Heart left ventricle (tissue), 16 donors: ENCODE measurements at places on chromosomes 1 and 21. TPM values are rescaled to one million over a fixed set of nuclear protein-coding genes. Genes with fewer than 3 reads are reported as not detected.

DNA sequence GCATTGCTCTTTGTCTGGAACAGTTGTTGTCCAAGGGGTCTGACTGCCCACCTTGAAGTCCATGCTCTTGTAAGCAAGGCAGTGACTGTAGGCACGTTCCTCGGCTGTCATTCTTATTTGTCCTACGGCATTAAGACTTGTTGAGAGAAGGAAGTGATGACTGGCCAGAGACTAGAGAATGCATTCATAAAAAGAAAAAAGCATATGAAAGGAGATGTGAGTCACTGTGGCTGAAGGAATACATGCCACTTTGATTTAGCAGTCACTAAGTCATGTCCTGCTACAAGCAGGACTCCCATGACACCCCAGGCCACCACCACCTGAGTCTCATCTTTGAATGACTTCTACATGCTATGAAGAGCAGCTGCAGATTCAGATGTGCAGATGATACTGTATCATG, 50.5 kb downstream of the CNN3 start:
- no peaks in the 10 kb centered on the region for H3K27me3 ChIP-seq
- no peak overlapping the region for H3K27ac ChIP-seq
- peaks cover 4% of the 10 kb centered on the region for H3K4me1 ChIP-seq
- no peak overlapping the region for H3K4me3 ChIP-seq
- no peak for DNase-seq
- no peaks in the 10 kb centered on the region for H3K36me3 ChIP-seq

GRCh38 chr1:241916196-241916595, 41.4 kb upstream of the BECN2 start:
- H3K27me3 ChIP-seq: no peaks in the 10 kb centered on the region
- H3K4me3 ChIP-seq: no peak overlapping the region
- DNase-seq: no peak
- no peak overlapping the region for H3K27ac ChIP-seq

ERICH3 gene
- not detected for total RNA-seq

GUCA2A gene
- not detected for total RNA-seq

RIPK4 gene
- total RNA-seq: 0.07 TPM
